ENCODE measurements at places on chromosomes 2 and 18.

DNA sequence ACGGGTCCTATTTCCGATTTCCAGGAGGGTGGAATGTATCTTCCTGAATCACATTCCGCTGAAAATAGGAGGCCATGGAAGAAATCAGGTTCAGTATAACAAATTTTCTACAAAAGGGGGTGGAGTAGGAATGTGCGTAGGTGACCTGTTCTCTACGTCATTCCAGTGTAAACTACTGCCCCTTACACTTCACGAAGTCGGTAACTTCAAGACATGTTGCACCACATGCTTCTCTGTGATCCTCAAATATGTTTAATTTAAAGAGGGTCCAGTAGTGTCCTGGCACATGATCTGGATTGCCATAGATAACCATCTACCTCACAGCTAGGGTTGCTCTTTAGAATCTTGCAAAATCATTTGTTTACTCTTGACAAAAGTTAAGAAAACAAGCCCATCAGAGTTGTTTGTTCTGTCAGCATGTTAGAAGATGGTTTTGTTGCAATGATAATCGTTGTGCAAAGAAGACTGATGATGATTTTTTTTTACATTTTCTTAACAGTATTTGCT is 7.5 kb upstream of the CPS1 start:
- DNase-seq, result no peak

DNA sequence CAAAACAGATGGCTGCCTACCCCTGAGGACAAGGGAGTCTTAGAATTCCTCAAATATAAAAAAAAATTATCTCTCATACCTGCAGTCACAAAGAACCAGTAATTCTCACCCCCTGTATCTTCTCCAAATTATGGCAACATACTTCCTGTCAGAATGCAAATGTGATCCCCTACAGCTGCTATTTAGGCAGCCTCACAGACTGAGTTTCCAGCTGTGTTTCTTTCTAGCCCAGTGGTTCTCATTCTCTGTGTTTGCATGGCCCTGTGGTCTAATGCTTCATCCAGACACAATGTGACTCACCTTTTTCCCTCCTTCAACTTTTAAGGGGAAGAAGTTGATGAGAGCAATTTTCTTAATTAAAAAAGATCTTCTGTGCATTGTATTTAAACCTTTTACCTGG is 726.3 kb downstream of the TSN start:
- DNase-seq, result no peak

DNA sequence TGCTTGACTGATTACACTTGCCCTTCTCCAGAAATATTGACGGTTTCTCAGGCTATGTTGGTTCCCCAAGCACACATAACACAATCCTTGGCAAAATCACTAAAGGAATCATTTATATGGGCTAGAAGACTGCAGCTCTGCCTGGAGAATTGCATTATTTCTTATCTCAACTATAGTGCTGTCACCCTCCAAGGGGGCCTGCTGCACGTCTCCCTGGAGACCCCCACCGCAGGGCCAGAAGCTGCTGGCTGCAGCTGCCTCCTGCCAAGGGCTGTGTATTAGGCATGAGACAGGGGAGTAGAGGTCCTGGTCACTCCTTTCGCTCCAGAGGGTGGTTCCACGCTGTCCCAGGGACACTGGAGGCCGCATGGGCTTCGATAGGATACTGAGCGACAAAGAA is 76.6 kb downstream of the LRRC30 start:
- no peak for DNase-seq

DNA sequence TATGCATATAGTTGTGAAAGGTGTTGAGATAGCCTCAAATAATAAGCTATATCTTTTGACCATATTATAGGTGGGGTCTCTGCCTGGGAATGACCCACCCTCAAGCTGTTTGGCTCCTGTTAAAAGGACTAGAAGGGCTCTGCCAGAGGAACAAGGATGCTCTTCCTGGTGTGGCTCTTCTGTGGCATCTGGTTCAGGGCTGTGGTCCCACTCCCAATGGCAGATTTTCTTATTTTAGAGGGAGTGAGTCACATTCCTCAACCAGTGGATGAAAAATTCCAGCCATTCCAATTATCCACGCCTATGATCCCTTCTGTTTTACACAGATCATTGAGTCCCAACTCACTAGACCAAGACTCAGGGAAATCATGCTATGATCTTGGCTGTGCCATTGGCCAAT is 119.9 kb downstream of the PARD3B start:
- no peak for DNase-seq

- DNase-seq, result no peak
Observed at GRCh38 chr2:240231838-240232244, 91.4 kb upstream of the OTOS start.

- DNase-seq, result peak; percentile 77
Observed at GRCh38 chr2:217756375-217757107, 246.3 kb downstream of the TNS1 start.

DNA sequence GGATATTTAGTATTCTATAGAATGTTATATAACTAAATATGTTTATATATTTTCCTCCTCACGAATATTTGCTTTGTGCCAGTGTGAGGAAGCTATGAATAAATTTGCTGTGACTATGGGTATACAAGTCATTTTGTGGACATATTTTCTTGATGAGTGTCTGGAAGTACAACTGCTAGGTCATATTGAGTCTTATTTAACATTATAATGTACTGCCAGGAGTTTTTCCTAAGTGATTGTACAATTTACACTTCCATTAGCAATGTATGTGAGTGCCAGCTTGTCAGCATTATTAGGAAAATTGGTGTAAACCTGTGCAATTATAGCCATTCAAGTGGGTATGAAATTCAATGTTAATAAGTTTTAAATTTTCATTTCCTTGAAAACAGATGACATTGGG is 1328.9 kb upstream of the TMEFF2 start:
- no peak for DNase-seq

DNA sequence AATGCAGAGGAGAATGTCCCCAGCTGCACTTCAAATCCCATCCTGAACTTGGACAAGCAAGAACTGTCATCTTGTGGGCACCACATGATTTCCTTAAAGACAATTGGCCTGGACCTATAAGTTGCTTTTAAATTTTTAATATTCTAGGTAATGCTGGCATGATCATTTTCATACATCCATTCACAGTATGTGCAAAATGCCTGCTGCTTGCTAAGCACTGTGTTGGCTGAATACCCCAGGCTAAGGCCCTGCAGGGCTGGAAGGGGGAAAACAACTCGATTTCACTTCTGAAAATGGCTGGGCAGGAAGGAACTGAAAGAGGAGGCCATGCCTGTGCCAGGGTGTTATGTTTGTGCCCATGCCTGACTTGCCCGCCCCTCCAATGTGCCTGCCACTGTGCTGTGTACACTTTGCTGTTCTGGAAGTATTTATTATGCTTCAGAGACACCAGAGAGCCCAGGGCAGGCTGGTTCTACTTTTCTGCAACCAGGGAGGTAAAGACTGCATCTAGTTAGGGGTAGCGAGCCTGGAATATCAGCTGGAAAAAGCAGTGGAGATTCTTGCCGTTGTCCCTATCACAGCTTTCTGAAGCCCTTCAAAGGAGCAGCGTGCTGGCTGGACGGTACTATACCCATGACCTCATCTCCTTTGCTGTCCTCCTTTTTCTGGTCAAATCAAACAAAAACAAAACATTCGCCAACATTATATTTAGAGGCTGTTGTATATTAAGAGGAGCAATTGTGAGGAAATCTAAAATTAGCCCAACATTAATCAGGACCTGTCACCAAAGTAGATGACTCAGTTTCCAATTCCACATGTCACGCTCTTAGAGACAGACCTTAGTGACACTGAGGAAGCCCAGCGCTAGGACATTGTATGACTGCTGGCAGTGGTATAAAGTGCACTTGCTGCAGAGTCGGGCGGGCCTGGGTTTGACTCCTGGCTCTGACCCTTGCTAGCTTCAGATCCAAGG is 158.1 kb downstream of the DDX1 start:
- DNase-seq, result no peak

DNA sequence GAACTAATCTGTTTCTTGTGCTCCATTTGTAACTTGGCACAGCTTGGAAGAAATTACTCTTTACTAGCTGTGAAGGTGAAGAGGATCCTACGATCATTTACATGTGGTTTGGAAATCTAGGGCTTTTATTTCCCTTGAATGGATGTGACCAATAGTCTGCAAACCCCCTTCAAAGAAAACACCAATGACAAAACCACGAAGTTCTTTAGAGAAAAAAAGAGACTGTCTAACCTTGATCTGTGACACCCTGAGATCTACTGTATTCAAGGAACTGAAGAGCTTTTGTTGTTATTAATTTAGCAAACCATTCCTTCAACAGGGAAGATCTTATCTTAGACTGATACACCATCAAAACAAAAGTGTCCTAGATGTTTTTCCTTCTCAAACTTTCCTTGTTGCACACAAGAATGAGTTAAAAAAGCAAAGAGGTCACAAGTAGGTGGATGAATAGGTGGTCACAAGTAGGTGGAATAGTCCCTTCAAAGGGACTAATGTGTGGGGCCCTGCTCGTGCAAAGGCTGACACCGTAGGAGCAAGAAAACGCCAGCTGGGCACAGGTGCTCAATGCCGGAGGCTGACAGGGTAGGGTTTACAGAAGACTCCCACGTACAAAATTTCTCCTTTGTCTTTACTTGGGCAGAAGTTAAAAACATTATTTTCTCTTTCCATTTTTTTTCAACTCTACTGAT is 95.6 kb upstream of the ITGB6 start:
- no peak for DNase-seq

DNA sequence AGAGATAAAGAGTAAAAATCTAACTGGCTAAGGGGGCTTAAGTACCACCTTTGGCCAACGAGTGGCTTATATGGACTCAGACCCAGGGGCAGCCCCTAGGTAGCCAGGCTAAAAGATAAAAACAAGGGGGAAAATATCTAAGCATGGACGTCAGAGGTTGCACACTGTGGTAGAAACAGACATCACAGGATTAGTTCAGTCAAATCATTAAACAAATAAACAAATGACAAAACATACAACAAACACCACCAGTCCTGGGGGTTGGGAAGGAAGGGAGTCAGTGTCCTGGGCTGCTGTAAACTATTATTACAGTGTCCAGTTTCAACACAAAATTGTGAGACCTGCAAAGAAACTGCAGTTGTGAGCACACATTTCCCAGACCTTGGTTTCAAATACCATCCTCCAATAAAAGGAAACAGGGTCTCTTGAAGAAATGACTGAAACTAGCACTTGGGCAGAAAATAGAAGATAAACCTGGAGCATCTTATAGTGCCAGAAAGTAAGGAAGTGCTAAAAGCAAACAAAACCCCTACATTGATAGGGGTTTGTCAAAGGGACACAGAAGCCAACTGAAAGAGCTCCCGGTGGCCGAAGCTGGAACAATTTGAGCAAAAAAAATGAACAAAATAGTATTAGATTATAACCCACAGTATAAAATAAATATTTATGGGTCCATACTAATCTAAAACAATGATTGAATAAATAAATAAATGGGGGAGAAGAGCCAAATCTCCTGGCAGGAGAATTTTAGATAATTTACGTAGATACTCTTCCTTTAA is 154.8 kb upstream of the KLF7 start:
- no peak for DNase-seq

DNA sequence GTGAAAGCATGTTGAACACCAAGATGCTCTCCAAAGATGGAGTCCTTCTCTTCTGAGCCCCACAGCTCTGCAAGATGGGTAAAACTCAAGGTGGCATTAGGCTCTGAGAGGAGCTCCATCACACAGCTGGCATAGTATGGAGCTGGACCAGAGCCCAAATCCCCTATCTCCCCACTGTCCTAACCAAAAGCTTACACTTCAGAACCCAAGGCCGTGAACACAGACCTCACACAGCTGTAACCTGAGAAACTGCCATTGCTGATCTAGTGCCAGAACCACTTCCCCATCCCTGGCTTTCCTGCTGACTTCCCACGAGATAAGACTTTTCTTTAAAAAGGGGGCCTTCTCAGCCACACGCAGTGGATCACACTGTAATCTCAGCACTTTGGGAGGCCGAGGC is 25.0 kb downstream of the TTC32 start:
- DNase-seq, result no peak

- no peak for DNase-seq
Observed at GRCh38 chr18:41905786-41906527, 49.1 kb upstream of the PIK3C3 start.

DNA sequence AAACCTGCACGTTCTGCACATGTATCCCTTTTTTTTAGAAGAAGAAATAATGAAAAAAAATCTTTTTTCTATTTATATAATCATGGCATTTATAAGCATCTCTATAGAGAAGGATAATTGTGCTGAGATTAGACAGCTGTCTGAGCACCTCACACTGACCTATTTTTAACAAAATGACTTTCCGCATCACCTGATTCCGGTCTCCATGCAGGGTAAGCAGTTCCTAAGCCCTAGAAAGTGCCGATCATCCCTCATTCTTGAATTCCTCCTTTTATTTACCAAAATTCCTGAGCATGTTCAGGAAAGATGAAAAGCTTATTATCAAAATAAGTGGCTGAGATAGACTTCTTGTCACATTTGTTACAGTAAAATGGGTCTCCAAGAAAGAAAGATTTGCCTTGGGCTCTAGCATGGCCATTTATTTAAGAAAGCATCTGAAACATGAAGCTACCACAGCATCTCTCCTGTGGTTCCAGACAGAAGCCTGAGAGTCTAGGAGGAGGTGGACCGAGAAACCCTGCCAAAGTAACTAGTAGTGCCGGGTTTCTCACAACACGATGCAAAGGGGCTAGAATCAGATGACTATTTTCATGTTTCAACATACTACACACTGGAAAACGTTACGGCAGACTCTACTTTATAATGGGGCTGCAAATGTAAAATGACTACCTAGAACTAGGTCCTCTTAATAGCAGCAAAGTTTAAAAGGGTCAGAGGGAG is 670 bp downstream of the GKN1 start:
- no peak for DNase-seq

GRCh38 chr2:33073018-33073417 is 126.3 kb downstream of the LTBP1 start:
- DNase-seq, result no peak

GRCh38 chr18:23943903-23944624 is 70.5 kb upstream of the TTC39C start:
- no peak for DNase-seq

- DNase-seq, result no peak
Observed at GRCh38 chr2:181614874-181615638, 41.8 kb downstream of the CERKL start.

DNA sequence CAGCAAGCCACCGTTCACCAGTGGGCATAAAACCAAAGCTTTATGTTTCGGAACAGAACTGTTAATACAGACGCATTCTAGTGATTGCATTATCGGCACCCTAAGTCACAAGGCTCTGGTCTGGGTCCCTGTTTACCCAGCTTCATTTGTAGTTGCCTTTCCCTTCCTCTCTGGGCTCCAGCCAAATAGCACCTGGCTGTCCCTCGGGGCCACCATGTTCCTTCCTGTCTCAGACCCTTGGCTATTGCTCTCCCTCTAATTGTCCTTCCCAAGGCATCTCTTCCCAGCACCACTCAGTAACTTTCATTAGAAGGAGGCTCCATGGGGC is 75.3 kb downstream of the SDC1 start:
- no peak for DNase-seq

DNA sequence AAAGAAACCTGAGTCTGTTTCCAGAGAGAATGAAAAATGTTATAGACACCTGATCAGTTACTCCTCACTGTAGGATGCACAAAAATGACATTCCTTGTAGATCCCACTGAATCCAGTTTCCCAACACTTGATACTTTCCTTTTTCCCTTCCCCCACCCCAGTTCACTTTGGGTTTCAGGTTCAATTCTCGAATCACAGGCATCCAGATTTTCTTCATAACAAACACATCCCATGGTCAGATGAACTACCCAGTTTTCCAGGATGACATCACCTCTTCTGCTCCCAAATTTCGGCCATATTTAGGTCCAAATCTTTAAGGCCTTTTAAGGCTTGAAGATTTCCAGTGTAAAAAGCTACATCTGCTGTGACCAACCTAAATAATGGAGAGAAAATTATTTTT is 51.5 kb downstream of the UGP2 start:
- DNase-seq, result no peak

- no peak for DNase-seq
Observed at GRCh38 chr2:237567276-237568029, 1.1 kb downstream of the PRLH start.
